ENCODE measurements at places on chromosomes 1 and 21.

DNA sequence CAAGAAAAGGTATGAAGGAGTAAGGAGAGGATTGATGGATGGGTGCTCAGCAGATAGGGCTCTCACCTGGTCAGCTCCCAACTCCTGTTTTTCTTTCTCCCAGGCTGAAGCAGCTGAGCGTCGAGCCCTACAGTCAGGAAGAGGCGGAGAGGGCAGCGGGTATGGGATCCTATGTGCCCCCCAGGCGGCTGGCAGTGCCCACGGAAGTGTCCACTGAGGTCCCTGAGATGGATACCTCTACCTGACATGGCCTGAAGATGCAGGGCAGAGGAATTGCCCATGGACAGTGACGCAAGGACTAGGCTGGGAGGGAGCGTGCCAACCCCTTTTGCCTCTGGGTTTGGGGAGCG is 739 bp downstream of the ZNF593 start:
- DNase-seq = no peak

DNA sequence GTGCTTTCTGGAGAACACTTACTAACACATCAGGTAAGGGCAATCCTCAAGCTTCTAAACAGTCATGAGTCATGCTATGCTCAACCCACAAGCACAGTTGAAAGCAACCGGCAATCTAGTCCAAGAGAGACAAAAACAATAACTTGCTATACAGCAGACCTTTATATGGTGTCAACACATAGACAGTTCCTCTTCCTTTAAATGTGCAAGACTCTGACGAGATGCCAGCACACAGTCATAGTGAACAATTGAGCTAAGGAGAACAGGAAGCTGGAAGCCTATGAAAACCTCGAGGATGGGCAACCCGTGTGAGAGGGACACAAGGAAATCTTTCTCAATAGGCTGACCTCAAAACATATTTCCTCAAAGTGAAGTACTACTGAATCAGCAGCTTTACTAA is 5.3 kb downstream of the ADIPOR1 start:
- DNase-seq = peak; percentile 35

DNA sequence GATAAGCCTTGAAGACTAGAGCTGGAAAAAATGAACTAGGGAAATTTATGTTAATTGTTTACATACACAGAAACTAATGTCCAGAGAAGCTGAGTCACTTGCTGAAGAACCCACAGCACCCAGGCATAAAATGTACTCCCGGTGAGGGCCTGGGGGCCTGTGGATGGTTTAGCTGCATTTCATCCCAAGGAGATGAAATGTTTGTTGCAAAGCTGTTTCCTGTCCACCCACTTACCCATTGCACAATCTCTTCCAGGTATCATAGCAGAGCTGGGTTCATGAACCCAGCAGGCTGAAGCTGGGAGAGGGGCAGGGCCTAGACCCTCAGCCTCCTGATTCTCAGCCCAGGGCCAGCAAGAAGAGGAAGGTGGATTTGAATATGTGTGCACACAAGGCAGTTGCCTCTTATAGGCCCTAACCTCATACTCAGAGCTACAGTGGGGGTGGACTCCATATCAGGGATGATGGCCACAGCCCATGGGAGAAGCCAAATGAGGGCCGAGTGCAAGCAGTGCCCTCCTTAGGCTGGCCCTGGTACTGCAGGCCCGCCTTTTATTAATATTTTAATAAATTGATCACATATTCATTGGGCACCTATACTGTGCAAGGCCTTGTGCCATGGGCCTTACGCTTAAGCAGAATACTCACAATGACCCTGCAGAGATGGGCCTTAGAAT is 110.8 kb downstream of the LACTBL1 start:
- no peak for DNase-seq

GRCh38 chr1:156081917-156082308 is 352 bp downstream of the MEX3A start:
- no peak for DNase-seq

- peak; percentile 48 for DNase-seq
These were observed 7.6 kb downstream of the TTF2 start for GRCh38 chr1:117067533-117068370.

- no peak for DNase-seq
These were observed 1.6 kb downstream of the NPR1 start for GRCh38 chr1:153680120-153680403.

- DNase-seq = no peak
These were observed 333.4 kb upstream of the PKN2 start for GRCh38 chr1:88350648-88351047.

DNA sequence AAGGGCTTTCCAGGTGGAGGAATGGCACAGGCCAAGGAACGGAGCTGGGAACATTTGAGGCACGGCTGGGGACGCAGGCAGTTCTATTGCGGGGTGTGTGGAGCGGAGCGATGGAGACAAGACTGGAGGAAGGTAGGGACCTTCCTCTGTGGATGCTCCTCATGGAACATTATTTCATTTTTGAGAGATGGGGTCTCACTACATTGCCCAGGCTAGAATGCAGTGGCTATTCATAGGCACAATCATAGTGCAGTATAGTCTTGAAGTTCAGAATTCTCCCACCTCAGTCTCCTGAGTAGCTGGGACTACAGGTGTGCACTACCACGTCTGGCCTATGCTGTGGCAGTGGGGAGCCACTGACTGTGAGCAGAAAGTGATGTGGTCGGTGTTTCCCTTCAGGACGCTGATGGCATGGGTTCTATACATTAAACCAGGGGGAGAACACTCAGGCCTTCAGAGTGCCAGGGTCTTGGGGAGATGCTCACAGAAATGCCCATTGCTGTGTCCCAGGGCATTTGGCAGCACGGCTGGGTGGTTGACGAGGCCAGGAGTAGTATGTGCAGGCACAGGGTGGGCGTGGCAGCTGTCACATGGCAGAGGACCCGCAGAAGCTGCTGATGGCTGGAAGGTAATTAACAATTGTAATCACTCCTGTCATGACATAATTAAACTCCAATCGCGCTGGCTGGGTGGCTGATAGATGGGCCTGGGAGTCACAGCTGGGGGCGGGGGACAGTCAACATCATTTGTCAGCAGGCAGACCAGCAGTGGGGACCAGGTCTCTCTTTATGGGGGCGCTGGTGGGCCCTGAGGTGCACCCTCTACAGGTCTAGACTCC is 40.8 kb upstream of the ACOT11 start:
- DNase-seq = no peak

GRCh38 chr1:155309423-155310021 is 856 bp downstream of the FDPS start:
- DNase-seq = no peak

- DNase-seq = no peak
These were observed 262.8 kb upstream of the USP24 start for GRCh38 chr1:55477953-55478352.

DNA sequence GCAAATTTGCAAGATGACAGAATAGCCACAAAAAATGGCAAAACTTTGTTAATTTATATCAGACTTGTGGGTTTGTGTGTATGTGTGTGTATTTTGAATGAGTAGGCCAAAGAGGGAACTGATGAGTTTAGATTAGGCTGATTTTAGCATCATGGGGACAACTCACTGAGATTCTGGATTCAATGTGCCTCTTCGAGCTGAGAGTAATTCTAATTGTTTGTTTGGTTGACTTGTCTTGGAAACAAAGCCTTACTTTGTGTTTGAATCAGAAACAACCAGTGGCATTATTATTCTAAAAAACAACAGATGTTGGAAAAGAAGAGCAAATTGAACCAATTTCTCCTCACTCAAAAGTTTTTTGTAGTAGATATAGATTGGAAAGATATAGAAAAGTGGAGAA is 40.5 kb upstream of the C21orf91 start:
- DNase-seq = no peak

DNA sequence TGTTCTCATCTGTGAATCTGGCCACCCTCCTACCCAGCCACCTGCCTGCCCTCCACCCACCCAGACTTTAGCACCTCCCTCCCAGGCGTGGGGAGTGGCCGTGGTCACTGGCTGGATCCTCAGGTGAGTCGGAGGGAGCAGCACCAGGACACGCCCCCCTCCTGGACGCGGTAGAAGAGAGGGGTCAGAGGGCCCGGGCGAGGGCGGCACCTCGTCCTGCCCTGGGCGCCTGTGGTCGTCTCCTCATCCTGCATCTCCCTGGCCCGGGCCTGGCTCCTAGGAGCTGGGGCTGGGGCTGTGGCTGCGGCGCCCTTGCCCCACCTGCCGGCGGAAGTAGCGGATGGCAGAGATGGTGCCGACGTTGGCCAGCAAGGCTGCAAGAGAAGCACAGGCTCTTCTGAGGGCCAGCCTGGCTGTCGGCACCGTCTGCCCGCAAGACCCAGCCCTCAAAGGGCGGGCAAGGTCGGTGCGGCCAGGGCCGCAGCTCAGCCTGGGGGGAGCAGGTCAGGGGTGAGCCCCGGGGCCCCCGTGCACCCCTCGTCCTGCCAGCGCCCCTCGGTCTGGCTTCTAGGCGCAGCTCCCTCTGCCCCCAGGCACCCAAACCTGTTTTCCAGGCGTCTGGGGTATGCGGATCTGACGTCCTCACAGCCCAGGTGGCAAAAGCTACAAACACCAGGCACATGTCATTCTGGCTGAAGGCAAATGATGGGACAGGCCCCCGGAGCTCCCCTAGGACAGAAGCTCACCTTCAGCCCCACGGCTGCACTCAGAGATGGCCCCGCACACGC is 5.8 kb downstream of the PERM1 start:
- peak; percentile 57 for DNase-seq

GRCh38 chr1:185044387-185044786 is 971 bp upstream of the RNF2 start:
- DNase-seq = no peak

GRCh38 chr1:176073524-176074157 is 133.4 kb downstream of the COP1 start:
- peak; percentile 44 for DNase-seq

- no peak for DNase-seq
These were observed 125.9 kb downstream of the C1orf21 start for GRCh38 chr1:184512724-184513123.

- DNase-seq = no peak
These were observed 17.2 kb downstream of the SPOCD1 start for GRCh38 chr1:31798433-31799195.

All from CD4-positive, alpha-beta T cell treated with Interleukin-4 for 4 hours (primary cell).